ENCODE measurements at places on chromosomes 2 and 18. TPM values are rescaled to one million over a fixed set of nuclear protein-coding genes. Genes with fewer than 3 reads are reported as not detected.

Gene SERPINB11
- not detected for total RNA-seq

Gene FAM210A
- total RNA-seq = 23.5 TPM

Gene IL37
- not detected for total RNA-seq

Gene INPP5D
- total RNA-seq = 8.5 TPM

Measured in parietal lobe (tissue), 2 donors.